NCI-H187 (cell line): ENCODE measurements at places on chromosomes 11 and 22.

GRCh38 chr11:34449013-34449412 lies 10.3 kb downstream of the CAT start:
- no peak for DNase-seq

GRCh38 chr11:67213178-67213621 lies 53.1 kb upstream of the GRK2 start:
- no peak for DNase-seq

GRCh38 chr11:47258317-47258902 lies 614 bp downstream of the NR1H3 start:
- DNase-seq, result no peak

DNA sequence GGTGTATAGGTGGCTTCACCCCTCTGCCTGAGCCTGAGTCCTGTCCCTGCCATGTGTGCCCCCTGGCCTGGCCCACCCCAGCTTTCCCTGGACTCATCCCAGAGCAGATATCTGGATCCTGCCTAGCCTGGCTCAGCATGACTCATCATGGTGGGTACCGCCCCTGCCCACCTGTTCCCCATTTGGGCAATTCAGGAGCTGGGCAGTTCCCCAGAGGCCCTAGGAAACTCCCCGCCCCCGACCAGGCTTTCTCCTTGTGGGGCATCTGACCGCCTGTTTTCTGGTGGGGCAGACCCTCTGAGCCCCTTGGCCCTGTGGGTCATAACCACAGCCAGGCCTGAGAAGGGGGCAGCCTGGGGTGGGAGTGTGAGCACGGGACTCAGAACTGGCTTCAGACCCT lies 4.4 kb downstream of the TSPO start:
- no peak for DNase-seq

DNA sequence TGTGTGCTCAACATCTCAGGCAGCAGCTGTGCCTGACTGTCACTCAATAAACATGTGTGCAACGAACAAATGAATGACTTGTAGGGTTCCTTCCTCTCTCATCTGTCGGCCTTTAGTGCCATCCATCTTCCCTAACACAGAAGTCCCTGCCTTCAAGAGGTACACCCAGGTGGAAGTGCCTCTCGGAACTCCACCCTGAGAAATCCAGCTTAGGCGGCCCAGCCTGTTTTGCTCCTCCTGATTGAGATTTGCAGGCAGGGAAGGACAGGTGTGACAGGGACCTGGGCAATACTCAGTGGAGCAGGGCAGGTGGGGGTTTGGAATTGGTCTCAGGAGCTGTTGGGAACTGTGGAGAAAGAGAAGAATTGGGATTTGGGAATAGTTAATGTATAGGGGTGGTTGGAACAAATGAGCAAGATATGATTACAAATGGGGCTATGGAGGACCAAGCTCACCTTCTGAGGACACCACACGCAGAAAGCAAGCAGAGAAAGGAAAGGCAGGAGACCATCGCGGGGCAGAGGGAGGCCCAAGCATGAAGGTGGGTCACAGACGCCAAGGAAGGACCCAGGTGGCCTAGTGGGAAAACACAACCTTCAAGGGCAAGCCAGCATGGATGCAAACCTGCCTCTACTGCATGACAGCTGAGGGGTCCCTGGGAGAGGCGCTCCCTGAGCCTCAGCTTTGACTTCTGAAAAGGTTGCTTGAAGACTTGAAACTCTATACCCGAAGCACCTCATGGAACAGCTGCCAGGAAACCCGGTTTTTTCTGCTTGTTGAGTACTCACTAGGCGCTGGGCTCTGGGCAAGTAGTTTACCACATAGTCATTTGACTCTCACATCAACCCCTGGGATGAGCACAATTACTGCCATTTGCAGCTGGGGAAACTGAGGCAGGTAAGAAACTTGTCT lies 40.9 kb upstream of the ANO1 start:
- DNase-seq, result no peak

GRCh38 chr22:50700387-50701075 lies 27.9 kb downstream of the SHANK3 start:
- no peak for DNase-seq

DNA sequence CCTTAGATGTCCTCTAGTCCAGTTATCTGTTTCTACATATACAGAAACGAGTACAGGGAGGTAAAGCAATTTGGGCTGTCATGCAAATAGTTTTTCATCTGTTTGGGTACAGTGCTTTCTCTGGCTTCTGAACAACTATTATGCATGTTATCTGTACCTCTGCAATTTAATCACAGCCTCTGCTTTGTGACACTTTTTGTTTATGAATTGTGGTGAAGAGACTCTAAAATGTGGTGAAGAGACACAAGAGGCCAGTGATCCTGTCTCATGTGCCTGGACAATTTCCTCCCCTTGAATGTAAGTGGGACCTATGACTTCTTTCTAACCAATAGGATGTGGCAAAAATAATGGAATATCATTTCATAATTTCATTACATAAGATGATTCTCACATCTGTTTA lies 130.3 kb upstream of the ARHGAP42 start:
- DNase-seq, result no peak

DNA sequence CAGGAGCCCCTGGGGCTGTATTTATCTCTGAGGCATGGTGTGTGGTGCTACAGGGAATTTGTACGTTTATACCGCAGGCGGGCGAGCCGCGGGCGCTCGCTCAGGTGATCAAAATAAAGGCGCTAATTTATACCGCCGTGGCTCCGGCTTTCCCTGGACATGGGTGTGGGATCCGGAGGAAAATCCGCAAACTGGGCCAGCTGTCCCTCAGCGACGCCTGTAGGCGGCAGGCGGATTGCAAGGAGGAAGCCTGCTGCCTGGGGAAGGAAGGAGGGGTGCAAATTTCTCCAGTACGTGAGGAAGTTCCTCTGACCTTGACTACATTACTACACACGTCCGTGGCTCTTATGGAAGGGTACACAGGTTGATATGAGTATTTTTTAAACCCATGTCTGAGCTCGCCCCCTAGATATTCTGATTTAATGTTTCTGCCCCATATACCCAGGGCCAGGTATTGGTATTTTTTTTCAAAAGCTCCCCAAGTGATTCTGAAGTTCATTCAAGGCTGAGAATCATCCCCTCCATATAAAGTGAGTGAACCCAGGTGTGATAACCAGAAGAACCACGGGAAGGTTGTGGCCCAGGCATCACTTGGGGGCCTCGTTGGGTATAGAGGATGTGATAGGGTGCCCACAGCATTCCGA lies 2.8 kb downstream of the MYOD1 start:
- no peak for DNase-seq

DNA sequence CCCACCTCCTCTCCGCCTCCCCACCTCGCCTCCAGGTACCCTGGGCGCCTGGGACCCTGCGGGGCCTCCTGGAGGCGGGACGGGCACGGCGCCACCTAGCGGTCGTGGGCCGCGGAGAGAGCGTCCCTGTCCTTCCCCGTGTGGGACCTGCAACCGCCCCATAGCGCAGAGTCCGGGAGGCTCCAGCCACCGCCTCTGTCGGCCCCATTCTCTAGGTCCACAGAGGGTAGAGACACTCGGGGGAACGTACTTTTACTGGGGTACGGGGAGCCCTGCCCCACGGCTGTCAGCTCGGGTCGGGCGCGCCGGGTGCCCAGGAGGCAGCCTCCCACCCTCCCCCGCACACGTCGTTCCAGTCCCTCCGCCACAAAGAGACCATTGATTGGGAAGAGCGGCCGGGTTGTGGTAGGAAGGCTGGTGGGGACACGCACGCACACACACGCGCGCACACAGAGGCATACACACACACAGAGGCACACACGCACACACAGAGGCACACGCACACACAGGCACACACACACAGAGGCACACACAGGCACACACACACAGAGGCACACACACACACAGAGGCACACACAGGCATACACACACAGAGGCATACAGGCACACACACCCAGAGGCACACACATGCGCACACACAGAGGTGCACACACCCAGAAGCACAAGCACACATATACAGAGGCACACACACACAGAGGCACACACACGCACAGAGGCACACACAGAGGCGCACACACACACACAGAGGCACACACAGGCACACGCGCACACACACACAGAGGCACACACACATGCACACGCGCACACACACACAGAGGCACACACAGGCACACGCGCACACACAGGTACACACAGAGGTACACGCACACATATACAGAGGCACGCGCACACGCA lies 12.6 kb upstream of the NECTIN1 start:
- no peak for DNase-seq

DNA sequence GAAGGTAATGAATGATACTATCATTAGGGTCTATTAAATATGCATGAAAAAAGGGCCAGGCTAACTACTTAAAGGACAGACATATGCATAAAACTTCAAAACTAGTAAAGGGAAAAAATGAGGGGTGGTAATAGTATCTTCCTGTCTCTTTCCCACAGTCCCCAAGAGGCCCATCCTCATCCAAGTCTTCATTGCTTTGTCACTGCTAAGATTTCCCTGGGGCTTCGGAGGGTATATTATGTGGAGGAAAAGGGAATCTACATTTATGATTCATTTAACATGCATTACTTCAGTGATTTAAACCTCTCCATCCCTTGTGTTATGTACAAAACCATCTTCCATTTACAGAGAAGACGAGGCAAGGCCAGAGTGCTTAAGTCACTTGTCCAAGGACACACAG lies 66.1 kb downstream of the CWC15 start:
- DNase-seq, result no peak

- DNase-seq, result no peak
Observed at GRCh38 chr22:40043081-40043480, 48.3 kb downstream of the FAM83F start.

DNA sequence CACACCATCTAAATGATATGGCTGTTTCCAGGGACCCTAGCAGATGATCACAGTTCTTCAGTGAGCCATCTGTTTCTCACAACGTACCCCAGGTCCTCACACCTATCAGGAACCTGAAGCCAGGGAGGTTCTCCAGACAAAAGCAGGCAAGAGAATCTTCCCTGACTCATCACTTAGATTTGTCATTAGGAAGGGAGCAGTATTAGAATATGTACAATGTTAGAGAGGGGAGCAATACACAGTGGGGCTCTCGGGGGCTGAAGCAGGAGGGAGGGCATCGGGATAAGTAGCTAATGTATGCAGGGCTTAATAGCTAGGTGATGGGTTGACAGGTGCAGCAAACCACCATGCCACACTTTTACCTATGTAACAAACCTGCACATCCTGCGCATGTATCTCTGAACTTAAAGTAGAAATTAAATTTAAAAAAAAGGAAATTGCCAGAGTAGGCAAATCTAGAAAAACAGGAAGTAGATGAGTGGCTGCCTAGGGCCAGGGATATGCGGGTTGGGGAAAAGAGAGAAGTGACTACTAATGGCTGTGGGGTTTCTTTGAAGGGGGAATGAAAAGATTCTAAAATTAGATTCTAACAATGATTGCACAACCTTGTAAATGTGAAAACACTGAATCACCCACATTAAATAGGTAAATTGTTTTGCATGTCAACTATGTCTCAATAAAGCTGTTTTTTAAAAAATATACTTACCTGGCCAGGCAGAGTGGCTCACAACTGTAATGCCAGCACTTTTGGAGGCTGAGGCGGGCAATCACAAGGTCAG lies 14.4 kb downstream of the C22orf42 start:
- no peak for DNase-seq

- DNase-seq, result no peak
Observed at GRCh38 chr11:78830277-78830819, 255.7 kb upstream of the NARS2 start.

- DNase-seq, result no peak
Observed at GRCh38 chr22:30882974-30883533, 85.5 kb downstream of the MORC2 start.

DNA sequence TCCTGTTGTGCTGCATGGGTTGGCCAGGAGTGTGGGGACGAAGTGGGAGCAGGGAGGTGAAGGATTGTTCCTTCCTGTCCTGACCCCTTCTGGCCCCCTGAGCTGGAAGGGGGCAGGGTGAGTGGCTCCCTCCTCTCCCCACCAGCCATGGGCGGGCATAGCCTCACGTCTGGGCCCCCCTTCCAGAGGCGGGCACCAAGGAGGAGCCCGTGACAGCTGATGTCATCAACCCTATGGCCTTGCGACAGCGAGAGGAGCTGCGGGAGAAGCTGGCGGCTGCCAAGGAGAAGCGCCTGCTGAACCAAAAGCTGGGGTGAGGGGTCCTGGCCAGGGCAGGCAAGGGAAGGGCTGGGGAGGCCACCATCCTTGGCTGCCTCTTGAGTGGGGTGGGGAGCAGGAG lies 3.4 kb downstream of the SART1 start:
- no peak for DNase-seq

DNA sequence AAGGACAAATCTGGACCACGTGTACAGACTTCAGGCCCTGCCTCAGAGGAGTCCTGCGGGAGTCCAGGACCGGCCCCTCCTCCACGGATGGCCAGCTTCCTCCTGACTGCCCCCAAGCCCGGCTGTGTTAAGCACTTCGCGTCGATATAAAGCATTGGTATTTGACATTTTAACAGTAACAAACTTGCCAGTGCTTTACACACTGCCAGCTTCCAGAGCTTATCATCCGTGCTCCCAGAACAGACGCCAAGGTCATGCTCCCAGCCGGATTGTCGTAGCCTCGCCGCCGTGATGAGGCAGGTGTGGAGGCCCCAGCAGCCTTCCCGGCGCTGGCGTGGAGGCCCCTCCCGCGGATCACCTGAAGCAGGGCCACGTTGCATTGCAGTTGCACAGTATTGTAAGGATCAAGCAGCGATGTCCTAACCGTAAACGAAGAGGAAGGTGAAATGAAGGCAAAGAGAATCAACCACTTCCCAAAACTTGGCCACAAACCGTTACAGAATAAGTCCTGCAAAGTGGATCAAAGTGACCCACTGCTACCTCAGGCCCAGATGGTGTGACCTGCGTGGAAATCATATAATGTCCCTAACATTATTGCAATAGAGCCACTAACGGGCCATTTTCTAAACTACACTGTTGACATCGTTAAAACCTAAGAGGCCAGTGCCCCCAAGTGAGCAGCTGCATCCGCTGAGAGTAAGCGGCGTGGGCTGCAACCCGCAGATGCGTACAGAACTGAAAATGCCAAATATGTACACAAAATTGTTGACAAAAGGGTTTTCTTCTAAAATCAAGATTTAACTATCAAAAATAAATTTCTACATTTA lies 51.6 kb downstream of the CERK start:
- DNase-seq, result no peak

DNA sequence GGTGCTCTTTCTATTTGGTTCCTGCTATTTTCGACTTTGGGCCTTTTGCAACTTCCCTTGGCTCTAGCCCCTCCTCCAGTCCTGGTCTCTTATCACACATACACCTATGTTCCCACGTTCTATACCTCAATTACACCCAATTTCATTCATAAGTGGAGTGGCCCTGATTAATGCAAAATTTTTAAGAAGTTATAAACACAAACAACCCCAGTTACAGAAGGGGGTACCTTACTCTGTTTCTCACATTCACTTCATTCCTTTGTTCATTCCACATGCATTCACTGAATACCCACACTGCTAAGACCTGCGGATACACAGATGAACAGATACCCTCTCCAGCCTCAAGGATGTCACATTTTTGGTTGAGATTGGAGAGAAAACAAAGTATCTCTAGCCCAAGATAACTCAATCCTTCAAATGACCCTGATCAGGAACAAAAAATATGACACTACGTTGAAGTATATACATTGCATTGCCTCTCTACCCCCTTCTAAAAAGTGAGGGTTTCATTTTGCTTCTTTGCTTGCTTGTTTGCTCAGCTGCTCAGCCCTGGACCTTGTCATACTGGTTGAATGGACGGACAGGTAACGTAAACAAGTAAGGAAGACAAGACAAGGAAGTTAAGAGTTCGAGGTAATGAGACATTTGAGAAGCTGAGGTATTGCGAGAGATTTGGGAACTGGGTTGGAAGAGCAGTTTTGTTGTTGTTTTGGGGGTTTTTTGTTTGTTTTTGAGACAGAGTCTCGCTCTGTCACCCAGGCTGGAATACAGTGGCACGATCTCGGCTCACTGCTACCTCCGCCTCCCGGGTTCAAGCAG lies 3.6 kb upstream of the VPS37C start:
- DNase-seq, result no peak

- no peak for DNase-seq
Observed at GRCh38 chr22:43236411-43237166, 49.7 kb upstream of the TTLL12 start.
